HEK293T (cell line): ENCODE measurements at places on chromosomes 1 and 21.
A peak's percentile ranks its signal among the peaks of the same experiment; 100 is the strongest.

- no peak for DNase-seq
Measured at GRCh38 chr1:44067266-44068250, 36.3 kb upstream of the SLC6A9 start.

GRCh38 chr1:1100296-1100695, 15.6 kb downstream of the C1orf159 start:
- no peak for DNase-seq

DNA sequence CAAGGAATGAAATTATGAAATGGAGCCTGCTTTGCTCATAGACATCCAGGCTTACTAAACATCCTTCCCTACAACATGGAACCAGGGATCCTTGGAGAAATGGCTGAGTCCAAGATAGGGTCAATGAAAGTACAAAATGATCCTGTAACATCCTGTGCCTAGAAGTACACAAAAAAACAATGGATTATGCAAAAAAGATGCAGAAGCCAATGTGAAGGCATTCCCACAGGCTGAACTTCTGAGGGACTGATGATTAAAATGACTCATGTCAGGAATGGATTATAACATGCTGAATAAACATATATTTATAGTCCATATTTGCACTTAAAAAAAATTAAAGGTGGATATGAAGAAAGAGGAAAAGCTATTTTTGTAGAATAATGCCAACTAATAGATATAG, 10.4 kb upstream of the HOOK1 start:
- DNase-seq: no peak

DNA sequence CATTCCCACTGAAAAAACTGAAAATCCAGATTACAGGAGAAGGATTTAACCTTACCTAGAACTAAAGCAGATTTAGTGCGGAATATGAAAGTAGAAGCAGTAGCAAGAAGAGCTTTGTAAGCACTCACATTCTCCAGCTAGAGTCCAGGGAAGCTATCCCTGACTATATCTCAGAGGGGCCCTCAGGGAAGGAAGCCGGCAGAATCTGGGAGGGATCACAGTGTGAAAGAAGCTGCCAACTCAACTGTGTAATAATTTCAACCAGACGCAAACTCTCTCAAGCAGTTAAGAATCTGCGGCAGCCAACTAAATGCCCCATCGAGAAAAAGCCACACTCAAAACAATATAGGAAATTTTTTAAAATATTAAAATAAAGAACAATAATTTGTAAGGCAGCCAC, 163.8 kb downstream of the EIF4G3 start:
- DNase-seq: peak; percentile 28

DNA sequence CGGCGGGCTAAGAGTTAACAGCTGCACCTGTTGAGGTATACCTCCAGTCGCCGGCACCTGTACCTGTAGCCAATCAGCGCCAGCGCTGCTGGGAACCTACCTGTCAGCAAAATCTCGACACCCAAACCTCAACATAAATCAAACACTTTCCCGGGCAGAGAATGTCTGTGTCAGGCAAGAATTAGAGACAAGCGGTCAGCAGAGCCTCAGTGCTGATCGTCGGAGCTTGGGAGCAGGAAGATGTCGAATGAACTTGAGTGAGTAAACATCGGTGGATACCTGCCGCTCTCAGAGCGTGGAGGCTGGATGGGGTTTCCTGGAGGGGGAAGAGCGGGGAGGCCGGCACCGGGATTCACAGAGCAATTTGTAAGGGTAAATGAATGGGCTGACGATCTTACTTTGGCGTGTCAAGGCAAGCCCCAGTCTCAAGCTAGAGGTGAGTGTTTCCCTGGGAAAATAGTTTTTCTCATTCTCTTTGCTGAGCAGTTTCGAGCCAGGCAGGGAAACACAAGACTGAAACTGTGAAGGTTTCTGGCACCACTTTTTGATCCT, at the start of gene GRHL3:
TSS of gene GRHL3 (plus strand) at position 46 of the 552 bp plus-strand sequence. CDS start at position 241, 195 bp downstream.
- no peak for DNase-seq

DNA sequence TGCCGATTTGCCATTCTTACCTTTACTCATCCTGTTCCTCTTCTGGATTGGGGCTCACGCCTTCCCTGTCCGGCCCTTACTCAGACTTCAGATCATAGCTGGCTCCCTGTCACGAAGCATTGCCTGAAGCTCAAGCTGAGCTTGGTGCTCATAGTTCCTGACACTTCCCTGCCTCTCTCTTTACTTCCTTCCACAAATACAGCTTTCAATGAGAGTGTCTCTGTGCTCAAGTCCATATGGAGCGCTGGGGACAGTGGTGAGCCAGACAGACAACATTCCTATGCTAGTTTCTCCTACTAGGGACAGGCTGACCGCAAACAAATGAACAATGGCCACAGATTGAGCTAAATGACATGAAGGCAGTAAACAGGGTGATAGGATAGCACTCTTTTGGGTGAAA, 38.1 kb downstream of the HHAT start:
- no peak for DNase-seq

DNA sequence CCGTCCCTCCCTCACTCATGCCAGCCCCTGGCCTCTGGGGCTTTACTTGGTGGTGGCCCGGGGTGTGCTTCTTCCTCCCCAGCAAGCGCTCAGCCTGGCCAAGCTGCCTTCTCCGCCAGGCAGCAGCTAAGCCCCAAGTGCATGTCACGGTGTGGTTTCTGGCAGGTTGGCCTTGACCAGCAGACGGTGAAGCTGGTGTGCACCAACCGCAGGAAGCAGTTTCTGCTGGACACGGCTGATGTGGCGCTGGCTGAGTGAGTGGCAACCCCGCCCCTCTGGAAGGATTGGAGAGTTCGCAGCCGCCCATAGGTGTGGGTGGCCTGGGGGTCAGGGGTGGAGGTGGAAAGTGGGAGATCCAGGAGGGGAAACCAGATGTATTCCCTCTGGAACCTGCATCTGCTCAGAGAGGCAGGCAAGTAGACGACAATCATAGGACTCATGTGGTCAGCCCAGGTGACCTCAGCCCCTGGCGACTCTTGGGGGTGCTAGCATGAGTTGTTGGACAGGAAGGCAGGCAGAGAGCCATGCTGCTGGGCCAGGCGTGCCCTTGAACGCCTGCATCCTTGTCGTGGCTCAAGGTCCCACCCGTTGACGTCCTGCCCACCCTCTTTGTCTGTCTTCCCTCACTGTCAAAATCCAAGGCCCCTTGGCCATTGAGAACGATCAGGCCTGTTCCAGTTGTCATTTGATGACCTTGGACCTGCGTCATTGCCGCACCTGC, 7.0 kb upstream of the SLC25A34 start:
- no peak for DNase-seq
